ENCODE measurements at places on chromosomes 6 and 20. TPM values are rescaled to one million over a fixed set of nuclear protein-coding genes. Genes with fewer than 3 reads are reported as not detected.

KHDC1L gene
- 0.75 TPM for total RNA-seq

RBM24 gene
- 0.88 TPM for total RNA-seq

HAO1 gene
- not detected for total RNA-seq

FAM229B gene
- 8.4 TPM for total RNA-seq

CASP8AP2 gene
- total RNA-seq = 19.0 TPM

EPPIN gene
- 0.24 TPM for total RNA-seq

FHL5 gene
- 0.14 TPM for total RNA-seq

METTL24 gene
- total RNA-seq = 10.0 TPM

DNA sequence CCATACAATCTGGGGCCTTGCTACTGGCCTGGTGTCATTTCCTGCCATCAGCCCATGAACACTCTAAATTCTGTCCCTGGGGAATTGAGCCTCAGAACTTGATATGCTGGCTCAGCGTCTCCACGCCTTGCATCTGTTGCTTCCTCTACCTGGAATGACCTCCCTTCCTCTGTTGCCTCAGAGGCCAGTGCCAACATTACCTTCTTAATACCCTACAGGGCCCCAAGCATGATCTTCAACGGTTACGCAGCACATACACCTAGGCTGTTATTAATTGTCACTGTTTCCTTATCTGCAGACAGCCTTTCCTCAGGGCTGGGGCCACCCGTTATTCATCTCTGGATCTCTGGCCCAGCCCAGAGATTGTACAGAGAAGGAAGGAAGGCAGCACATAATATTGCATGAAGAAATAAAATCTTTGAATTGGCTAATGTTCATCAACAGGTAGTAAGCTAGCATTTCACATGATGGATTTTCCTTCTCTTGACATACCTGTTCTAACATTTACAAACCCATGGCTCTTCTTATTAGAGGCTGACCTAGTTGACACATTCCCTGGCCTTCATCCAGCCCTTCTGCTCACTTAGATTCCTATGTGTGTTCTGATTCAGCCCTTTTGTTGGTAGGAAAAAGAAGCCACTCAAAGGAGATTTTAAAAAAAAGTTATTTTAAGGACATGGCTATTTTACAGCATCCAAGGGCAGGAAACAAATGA is 8.4 kb upstream of the RNF182 start:
- no peak for DNase-seq
- H3K36me3 ChIP-seq = no peaks in the 10 kb centered on the region
- peak overlapping the region; percentile 38 for H3K4me3 ChIP-seq
- peaks cover 7% of the 10 kb centered on the region for H3K27me3 ChIP-seq
- H3K4me1 ChIP-seq = peaks cover 37% of the 10 kb centered on the region

GRCh38 chr6:1524040-1524480 is 85.7 kb upstream of the FOXC1 start:
- no peaks in the 10 kb centered on the region for H3K36me3 ChIP-seq
- DNase-seq = no peak
- H3K4me1 ChIP-seq = peaks cover 19% of the 10 kb centered on the region

DNA sequence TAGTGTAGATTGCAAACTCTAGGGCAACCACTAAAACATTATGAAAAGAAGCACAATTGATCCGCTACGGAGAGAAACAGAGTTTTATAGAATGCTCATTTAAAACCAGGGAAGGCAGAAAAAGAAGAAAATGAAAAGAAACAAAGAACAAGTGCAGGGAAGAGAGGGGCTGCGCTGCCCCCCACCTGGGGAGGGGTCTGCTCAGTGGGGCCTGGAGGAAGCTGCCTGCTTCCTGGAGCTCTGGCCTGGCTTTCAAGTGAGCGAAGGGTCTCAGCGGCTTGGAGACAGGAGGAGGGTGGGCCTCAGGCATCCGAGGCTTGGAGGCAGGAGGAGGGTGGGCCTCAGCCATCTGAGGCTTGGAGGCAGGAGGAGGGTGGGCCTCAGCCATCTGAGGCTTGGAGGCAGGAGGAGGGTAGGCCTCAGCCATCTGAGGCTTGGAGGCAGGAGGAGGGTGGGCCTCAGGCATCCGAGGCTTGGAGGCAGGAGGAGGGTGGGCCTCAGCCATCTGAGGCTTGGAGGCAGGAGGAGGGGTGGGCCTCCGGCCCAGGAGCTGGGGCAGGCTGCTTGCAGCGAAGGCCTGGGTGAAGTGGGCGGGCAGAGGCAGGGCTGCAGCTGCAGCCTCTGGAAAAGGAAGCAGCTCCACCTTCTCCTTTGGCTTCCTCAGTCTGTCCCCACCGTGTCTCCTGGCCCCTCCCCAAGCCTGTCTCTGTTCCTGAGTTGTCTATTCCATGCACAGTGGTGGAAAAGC is 406.3 kb downstream of the TAF4 start:
- H3K27ac ChIP-seq = no peak overlapping the region
- peaks cover 10% of the 10 kb centered on the region for H3K4me1 ChIP-seq
- DNase-seq = no peak
- H3K27me3 ChIP-seq = peaks cover 5% of the 10 kb centered on the region
- H3K4me3 ChIP-seq = no peak overlapping the region
- no peaks in the 10 kb centered on the region for H3K36me3 ChIP-seq

DNA sequence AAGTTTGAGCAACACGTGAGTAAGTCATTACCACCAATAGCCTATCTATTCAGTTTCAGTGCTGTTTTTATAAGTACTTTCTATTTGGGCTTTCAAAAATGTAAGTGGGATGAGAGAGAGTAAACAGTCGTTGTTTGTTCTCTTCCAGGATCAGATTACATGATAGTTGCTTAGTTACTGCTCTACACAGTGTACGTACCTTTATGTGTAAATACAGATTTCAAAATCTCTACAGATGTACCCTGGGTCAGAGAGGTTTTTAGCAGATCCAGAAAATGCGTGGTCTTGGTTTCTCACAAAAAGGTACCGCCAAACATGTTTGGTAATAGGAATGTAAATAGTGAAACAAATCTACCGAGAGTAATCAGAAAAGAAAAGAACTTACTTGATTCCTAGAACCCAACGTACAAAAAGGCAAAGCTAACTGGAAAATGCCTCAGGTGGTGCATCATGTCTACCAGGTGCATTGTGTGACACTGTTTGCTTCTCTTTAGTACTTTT is 421.1 kb downstream of the BCKDHB start:
- H3K36me3 ChIP-seq = no peaks in the 10 kb centered on the region
- H3K4me1 ChIP-seq = peaks cover 24% of the 10 kb centered on the region
- no peak overlapping the region for H3K4me3 ChIP-seq
- no peaks in the 10 kb centered on the region for H3K27me3 ChIP-seq
- no peak for DNase-seq

- H3K4me1 ChIP-seq = no peaks in the 10 kb centered on the region
- no peaks in the 10 kb centered on the region for H3K27me3 ChIP-seq
- no peak overlapping the region for H3K4me3 ChIP-seq
- H3K27ac ChIP-seq = no peak overlapping the region
These were observed 332.6 kb upstream of the EPHA7 start for GRCh38 chr6:93751969-93752368.

- DNase-seq = no peak
- H3K27me3 ChIP-seq = peaks cover 3% of the 10 kb centered on the region
- no peak overlapping the region for H3K27ac ChIP-seq
- H3K4me1 ChIP-seq = no peaks in the 10 kb centered on the region
- no peaks in the 10 kb centered on the region for H3K36me3 ChIP-seq
- no peak overlapping the region for H3K4me3 ChIP-seq
These were observed 2.8 kb downstream of the CCN5 start for GRCh38 chr20:44717986-44718385.

DNA sequence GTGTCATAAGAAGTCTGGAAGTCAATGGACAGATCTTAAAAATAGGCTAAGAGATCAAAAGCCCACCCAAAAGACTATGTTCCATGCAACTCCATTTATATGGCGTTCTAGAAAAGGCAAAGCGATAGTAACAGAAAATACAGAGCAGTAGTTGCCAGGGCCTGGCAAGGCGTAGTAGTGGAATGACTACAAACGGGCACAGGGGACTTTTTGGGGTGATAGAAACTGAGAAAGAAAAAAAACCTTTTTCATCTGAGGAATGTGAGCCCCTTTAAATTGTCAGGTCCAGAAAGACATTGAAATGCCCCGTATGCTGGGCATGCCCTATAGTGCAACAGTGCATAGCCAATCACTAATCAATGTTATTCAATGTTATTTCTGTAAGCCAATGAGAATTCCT is 47.2 kb upstream of the FAM50B start:
- no peaks in the 10 kb centered on the region for H3K27me3 ChIP-seq
- H3K27ac ChIP-seq = peak overlapping the region; percentile 14
- H3K36me3 ChIP-seq = peaks cover 4% of the 10 kb centered on the region
- no peak overlapping the region for H3K4me3 ChIP-seq
- no peak for DNase-seq

DNA sequence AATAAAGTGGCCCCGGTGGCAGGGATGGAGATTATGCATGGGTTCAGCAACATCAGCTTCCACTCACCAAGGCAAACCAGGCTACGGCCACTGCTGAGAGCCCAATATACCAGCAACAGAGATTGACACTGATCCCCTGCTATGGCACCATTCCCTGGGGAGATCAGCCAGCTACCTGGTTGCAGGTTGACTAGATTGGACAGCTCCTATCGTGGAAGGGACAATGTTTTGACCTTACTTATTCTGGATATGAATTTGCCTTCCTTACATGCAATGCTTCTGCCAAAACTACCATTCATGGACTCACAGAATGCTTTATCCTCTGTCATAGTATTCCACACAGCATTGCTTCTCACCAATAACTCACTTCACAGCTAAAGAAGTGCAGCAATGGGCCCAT is 174.8 kb upstream of the TNFAIP3 start:
- peaks cover 10% of the 10 kb centered on the region for H3K4me1 ChIP-seq
- no peaks in the 10 kb centered on the region for H3K27me3 ChIP-seq
- no peak for DNase-seq
- no peak overlapping the region for H3K27ac ChIP-seq
- H3K4me3 ChIP-seq = no peak overlapping the region

- peak overlapping the region; percentile 90 for H3K4me3 ChIP-seq
- peak; percentile 80 for DNase-seq
- H3K27ac ChIP-seq = peak overlapping the region; percentile 24
- peaks cover 5% of the 10 kb centered on the region for H3K27me3 ChIP-seq
- no peaks in the 10 kb centered on the region for H3K36me3 ChIP-seq
- H3K4me1 ChIP-seq = peaks cover 16% of the 10 kb centered on the region
These were observed 65.8 kb upstream of the ARMC2 start for GRCh38 chr6:108782179-108783041.

DNA sequence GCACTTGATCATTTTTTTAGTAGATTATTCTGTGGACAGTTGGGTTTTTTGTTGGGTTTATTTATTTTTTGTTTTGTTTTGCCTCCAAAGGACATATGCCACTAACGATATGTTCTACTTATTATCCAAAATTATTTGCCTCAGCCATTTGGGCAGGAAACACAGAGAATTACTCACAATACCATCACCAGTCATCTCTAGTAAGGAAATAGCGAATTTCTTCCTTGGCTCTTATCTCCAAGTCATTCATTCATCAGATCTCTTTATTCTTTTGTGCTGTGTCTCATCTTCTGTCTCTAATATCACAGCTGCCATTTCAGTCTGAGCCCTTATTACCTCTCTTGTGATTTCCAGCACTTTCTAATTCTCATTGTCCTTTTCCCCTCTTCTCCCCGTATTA is 130.4 kb upstream of the SMLR1 start:
- H3K4me1 ChIP-seq = no peaks in the 10 kb centered on the region
- H3K27ac ChIP-seq = no peak overlapping the region
- H3K4me3 ChIP-seq = no peak overlapping the region
- no peaks in the 10 kb centered on the region for H3K36me3 ChIP-seq

GRCh38 chr6:113050979-113051378 is 703.8 kb downstream of the RFPL4B start:
- no peak for DNase-seq
- no peak overlapping the region for H3K4me3 ChIP-seq
- no peaks in the 10 kb centered on the region for H3K27me3 ChIP-seq
- H3K27ac ChIP-seq = no peak overlapping the region
- peaks cover 33% of the 10 kb centered on the region for H3K4me1 ChIP-seq

DNA sequence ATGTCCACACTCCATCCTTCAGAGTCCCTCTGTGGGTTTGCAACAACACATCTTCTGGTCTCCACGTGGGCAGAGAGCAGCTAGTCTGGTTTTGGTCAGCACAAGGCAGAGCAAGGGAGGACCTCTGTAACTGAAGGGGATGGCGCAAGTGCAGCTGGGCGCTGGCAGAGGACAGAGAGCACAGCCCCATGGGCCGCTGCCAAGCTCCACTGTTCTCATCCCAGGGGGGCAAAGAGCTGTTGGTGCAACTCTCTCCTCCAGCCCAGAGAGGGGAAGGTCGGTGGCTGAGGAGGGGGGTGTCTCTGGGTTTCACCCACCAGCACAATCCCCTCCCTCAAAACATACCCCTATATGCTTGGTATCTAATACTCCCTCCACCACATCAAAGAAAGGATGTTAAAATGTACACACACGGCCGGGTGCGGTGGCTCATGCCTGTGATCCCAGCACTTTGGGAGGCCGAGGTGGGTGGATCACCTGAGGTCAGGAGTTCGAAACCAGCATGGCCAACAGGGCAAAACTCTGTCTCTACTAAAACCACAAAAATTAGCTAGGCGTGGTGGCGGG is 9.1 kb downstream of the ATP9A start:
- no peak overlapping the region for H3K4me3 ChIP-seq
- no peaks in the 10 kb centered on the region for H3K27me3 ChIP-seq
- peaks cover 22% of the 10 kb centered on the region for H3K4me1 ChIP-seq
- no peak for DNase-seq
- H3K27ac ChIP-seq = no peak overlapping the region
- peaks cover 11% of the 10 kb centered on the region for H3K36me3 ChIP-seq

GRCh38 chr6:73282871-73283270 is 19.9 kb upstream of the KHDC1 start:
- H3K36me3 ChIP-seq = no peaks in the 10 kb centered on the region
- DNase-seq = no peak
- H3K27ac ChIP-seq = peak overlapping the region; percentile 44

- DNase-seq = no peak
- H3K36me3 ChIP-seq = no peaks in the 10 kb centered on the region
- no peak overlapping the region for H3K4me3 ChIP-seq
- no peak overlapping the region for H3K27ac ChIP-seq
These were observed 97.6 kb upstream of the CST7 start for GRCh38 chr20:24851346-24852019.

GRCh38 chr20:19672498-19672897 is 85.6 kb upstream of the RIN2 start:
- no peaks in the 10 kb centered on the region for H3K27me3 ChIP-seq
- H3K36me3 ChIP-seq = peaks cover 10% of the 10 kb centered on the region
- H3K27ac ChIP-seq = no peak overlapping the region
- DNase-seq = no peak

- no peak for DNase-seq
- H3K27me3 ChIP-seq = no peaks in the 10 kb centered on the region
- H3K4me3 ChIP-seq = no peak overlapping the region
- peaks cover 5% of the 10 kb centered on the region for H3K4me1 ChIP-seq
- H3K27ac ChIP-seq = no peak overlapping the region
- H3K36me3 ChIP-seq = peaks cover 38% of the 10 kb centered on the region
These were observed 7.3 kb upstream of the FAM209A start for GRCh38 chr20:56517211-56517610.

- peaks cover 47% of the 10 kb centered on the region for H3K36me3 ChIP-seq
- no peaks in the 10 kb centered on the region for H3K27me3 ChIP-seq
- H3K4me3 ChIP-seq = no peak overlapping the region
- no peaks in the 10 kb centered on the region for H3K4me1 ChIP-seq
- H3K27ac ChIP-seq = no peak overlapping the region
These were observed 35.5 kb downstream of the FAM8A1 start for GRCh38 chr6:17635568-17635967.
